CD4-positive, alpha-beta T cell (primary cell): ENCODE measurements at places on chromosomes 12 and 14.
A peak's percentile ranks its signal among the peaks of the same experiment; 100 is the strongest.

GRCh38 chr12:53530920-53531319 lies 23.6 kb upstream of the NPFF start:
- no peak for DNase-seq

DNA sequence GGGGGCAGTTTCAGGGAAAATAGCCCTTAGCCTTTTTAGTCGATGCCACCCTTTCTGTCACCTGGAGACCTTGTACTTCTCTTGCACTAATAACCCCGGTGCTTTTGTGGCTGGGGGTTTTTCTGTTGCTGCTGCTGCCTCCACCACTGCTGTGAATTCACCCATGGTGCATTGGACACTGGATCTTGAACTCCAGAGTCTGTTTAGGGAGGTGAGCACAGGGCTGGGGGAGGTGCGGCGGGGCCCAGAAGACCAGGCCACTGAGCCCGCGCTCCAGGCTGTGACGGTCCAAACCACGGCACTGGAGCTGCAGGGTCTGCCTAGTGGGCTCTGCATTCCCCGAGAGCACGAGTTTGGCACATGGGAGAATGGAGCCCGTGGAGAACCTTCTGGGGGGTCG lies 100.6 kb downstream of the NINJ2 start:
- DNase-seq, result peak; percentile 54

DNA sequence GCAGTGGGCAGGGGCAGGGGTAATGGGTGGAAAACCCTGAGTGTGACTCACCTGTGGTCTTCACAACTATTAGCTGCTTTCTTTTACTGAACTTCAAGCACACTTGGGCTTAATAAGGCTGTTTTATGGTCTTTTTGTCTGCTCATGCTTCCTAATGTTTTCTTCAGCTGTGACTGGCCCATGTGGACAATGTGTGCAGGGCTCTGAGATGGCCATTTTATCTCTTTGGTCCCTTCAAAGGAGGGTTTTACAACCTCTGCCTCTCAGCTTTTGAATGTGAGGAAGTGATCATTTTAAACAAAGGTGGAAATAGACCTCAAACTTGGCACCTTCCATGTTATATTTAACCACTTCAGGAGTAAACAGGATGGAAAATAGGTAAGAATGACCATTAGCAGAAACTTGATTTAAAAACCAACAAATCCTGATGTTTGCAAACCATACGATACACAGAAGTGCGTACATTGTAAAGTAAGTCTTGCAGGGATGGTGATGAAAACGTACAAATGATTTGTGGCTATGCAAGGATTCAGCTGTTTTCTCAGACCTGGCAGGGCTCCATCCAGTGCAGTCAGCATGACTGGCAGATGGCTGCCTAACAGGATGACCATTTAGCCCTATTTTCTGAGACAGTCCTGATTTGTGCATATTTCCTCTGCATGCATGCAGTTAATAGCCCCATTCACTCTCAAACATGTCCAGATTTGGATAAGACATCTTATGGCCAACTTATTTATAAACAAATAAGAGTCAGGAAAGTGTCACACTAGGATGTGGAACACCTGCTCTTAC lies 103.2 kb downstream of the SLC38A4 start:
- no peak for DNase-seq

GRCh38 chr12:124694250-124694649 lies 126.8 kb upstream of the NCOR2 start:
- no peak for DNase-seq

DNA sequence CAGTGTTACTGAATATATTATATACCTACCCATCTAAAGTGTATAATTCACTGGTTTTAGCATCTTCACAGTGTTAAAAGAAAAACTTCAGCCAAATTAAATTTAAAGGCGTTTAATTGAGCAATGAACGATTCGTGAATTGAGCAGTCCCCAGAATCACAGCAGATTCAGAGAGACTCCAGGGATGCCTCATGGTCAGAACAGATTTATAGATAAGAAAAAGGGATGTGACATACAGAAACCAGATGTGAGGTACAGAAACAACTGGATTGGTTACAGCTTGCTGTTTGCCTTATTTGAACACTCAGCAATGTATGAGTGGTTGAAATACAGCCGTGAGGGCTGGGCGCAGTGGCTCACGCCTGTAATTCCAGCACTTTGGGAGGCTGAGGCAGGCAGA lies 84.6 kb downstream of the WNK1 start:
- no peak for DNase-seq

DNA sequence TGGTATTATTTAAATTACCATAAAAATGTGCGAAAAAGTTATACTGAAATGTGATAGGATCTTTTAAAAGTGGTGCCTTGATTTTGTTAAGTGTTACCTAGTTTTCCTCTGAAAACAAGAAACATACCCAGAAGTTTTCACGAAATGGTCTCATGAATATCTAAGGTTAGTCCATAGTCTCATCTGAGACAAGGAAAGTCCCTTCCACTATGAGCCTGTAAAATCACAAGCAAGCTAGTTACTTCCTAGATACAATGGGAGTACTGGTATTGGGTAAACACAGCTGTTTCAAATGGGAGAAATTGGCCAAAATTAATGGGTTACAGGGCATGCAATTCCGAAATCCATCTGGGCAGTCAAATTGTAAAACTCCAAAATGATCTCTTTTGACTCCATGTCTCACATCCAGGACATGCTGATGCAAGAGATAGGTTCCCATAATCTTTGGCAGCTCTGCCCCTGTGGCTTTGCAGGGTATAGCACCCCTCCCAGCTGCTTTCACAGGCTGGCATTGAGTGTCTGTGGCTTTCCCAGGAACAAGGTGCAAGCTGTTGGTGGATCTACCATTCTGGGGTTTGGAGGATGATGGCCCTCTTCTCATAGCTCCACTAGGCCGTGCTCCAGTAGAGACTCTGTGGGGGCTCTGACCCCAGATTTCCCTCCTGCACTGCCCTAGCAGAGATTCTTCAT lies 271.4 kb downstream of the NAV3 start:
- no peak for DNase-seq

- DNase-seq, result no peak
These were observed 55.5 kb downstream of the EML5 start for GRCh38 chr14:88737245-88737644.

GRCh38 chr12:123656392-123656791 lies 14.5 kb upstream of the TCTN2 start:
- DNase-seq, result no peak
